ENCODE measurements at places on chromosomes 2 and 18. TPM values are rescaled to one million over a fixed set of nuclear protein-coding genes. Genes with fewer than 3 reads are reported as not detected.

The KIF3C gene
- total RNA-seq, result 133 TPM

The TMEM131 gene
- total RNA-seq, result 36.2 TPM

The ARHGAP25 gene
- 2.3 TPM for total RNA-seq

The PDE1A gene
- 34.4 TPM for total RNA-seq

The PPP4R3B gene
- total RNA-seq, result 114 TPM

The CD8A gene
- total RNA-seq, result 1.6 TPM

The GRB14 gene
- 12.5 TPM for total RNA-seq

The DSG1 gene
- 0.23 TPM for total RNA-seq

The REG3A gene
- not detected for total RNA-seq

The PDCD1 gene
- 0.23 TPM for total RNA-seq

The KIF5C gene
- total RNA-seq, result 421 TPM

The KYNU gene
- total RNA-seq, result 0.23 TPM

The EPHA4 gene
- total RNA-seq, result 190 TPM

The MROH2A gene
- total RNA-seq, result under 0.01 TPM

The FRZB gene
- 5.5 TPM for total RNA-seq

The CNRIP1 gene
- total RNA-seq, result 80.5 TPM

The DLGAP1 gene
- total RNA-seq, result 47.3 TPM

The COL3A1 gene
- total RNA-seq, result 109 TPM
